AG08395 (cell line): ENCODE measurements at places on chromosomes 2 and 18.

DNA sequence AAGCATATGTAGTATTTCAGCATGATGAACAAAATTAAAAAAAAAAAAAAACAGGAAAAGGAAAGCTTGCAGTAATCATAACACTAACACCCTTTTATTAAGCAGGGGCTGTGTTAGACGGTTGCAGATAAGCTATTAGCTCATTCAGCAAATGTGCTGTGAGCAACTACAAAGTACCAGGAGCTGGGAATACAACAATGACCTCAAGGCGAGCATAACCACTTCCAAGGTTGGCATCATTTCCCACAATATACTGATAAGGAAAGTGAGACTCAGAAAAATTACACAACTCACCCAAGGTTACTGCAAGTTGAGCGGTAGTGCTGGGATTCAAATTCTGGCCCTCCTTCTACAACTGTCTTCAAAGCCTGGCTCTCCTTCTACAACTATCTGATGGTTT, 38.2 kb upstream of the ACTR3 start:
- DNase-seq = no peak

GRCh38 chr2:1010415-1010930, 59.8 kb downstream of the SNTG2 start:
- DNase-seq = no peak

GRCh38 chr2:235576337-235576910, 82.6 kb downstream of the AGAP1 start:
- DNase-seq = no peak

- no peak for DNase-seq
Measured at GRCh38 chr2:149365931-149366583, 35.7 kb downstream of the LYPD6 start.

DNA sequence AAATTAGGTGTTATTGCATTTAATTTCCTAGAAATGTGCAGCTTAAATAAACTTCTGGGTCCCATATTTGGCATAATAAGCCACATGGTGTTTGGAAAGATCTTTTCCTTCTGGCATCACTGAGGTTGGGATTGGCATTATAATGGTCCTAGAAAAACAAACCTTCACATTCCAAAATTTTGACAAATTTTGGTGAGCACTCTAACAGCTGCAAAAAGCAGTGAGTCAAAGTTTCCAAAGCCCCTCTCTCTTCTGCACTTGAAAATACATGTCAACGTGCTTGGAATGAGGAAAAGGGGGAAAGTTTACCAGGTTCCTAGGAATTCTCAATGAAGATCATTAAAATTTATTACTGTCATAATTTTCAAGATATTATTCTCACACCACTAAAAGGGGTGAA, 77.8 kb upstream of the STK17B start:
- DNase-seq = no peak

DNA sequence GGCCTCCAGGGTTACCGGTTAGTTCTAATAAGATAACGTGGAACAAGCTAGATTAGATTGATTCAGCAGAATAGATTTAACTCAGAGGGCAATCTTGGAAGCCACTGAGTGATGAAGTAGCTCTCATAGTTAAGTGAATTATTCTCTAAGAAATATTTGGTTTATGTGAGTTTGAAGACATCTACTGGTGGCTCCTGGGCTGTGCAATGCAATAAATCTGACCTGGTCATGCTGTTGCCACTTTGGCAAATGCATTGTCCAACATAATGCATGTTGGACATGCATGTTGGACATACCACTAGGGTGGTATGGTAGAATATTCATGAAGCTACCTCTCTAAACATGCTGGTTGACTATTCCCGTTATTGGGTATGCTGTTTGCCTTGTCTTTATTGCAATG, 493.7 kb upstream of the VRK2 start:
- DNase-seq = no peak

- peak; percentile 46 for DNase-seq
Measured at GRCh38 chr2:119174216-119174992, 15.9 kb upstream of the C1QL2 start.

DNA sequence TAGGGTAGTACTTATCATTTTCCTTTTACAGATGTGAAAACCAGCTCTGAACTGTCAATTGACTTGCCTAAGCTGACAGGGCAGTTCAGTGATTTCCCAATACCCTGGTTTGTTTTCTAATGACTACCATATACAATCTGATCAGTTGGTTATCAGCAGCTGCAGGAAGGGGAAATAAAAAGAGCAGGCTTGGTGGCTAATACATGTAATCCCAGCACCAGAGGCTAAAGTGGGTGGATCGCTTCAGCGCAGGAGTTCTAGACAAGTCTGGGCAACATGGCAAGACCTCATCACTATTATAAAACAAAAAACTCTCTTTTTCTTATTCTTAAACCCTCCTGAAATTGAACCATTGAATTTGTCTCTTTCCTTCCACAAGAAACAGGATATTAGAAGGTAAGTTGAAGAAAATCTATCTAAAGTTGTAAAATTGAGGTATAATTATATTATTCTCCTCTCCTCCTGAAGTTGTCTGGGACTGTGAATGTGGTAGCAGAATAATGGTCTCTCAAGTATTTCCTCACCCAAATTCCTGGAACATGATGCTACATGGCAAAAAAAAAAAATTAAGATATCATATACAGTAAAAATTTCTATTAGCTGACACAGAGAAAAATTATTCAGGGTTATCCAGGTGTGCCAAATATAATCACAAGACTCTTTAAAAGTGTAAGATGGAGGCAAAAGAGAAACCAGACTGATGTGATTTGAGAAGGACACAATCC, 1441.6 kb downstream of the SUCLG1 start:
- DNase-seq = no peak

DNA sequence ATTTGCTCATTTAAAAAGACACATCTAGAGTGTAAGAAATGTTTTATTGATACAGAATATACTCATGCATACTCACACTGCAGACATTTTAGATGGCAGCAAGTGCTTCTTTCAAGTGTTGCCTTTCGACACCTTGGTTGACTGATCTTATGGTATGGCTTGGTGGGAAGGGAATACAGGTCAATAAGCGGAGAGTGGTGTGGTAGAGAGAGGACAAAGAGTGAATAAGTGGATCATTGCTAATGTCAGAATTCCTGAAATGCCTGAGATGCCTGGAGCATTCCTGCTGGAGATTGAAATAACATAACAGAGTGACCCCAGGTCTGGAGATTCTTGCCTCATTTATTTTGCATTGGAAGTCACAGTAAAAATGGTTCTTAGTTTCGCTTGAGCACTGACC, 76.7 kb downstream of the RND3 start:
- peak; percentile 43 for DNase-seq

GRCh38 chr2:10477443-10478297, 29.5 kb upstream of the ODC1 start:
- no peak for DNase-seq

- DNase-seq = no peak
Measured at GRCh38 chr2:107380912-107381311, 445.8 kb upstream of the RGPD4 start.

- DNase-seq = no peak
Measured at GRCh38 chr18:62942578-62942977, 227.2 kb downstream of the PHLPP1 start.

DNA sequence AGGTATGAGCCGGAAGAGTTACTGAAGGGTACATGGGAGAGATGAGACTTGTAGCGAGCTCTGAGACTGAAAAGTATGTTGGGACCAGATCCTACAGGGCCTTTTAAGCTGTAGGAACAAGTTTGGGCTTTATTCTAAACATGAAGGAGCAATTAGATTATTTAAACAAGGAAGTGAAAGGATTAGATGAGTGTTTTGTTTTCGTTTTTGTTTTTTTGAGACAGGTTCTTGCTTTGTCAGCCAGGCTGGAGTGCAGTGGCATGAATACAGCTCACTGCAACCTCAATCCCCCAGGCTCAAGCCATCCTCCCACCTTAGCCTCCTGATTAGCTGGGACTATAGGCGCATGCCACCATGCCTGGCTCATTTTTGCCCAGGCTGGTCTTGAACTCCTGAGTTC, 110.7 kb downstream of the C1D start:
- no peak for DNase-seq

DNA sequence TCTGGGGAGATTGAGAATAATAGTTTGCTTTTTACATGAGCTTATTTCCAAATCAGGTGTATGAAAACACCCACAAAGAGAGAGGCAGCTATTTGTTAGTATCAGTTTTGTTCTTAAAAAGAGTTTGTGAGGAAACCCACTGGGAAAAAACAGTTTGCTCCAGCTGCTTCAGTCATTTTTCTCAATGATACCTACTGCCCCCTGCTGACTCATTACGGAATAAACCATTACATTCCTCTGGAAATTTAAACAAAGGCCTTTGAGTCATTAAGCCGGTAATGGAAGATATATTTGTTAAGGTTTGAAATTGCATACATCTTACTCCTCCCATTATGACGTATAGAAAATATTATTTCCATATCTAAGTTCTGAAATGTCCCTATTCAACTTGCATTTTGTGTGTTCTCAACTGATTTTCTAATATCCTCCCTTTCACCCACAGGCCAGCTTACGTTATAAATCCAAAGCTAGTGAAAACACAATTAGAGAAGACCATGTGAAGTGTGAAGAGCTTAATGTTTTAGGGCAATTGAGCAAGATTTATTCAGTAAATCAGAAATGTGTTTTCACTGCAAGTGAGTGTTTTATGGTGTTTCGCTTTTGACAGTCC, 761.6 kb downstream of the DSC3 start:
- DNase-seq = peak; percentile 12

DNA sequence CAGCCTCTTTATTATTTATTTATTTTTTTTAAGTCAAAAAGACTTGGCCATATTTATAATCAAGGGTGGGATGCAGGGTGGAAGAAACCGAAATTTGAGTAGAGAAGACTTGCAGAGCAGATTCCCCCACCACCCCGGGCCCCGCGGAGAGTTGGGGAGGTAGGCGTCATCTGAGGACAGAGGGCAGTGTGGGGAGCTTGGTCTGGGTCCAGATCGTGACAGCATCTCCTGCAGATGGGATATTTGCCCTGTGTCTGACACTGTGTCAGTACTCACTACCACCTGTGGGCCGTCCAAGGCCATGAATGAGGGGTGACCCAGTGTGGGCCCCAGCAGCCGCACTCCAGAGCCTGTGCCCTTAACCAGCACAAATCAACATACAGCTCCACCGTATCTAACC, 10.5 kb upstream of the PRELID3A start:
- no peak for DNase-seq

GRCh38 chr2:113309655-113310387, 31.1 kb upstream of the PAX8 start:
- peak; percentile 22 for DNase-seq
